ENCODE measurements at places on chromosomes 3 and 15.

DNA sequence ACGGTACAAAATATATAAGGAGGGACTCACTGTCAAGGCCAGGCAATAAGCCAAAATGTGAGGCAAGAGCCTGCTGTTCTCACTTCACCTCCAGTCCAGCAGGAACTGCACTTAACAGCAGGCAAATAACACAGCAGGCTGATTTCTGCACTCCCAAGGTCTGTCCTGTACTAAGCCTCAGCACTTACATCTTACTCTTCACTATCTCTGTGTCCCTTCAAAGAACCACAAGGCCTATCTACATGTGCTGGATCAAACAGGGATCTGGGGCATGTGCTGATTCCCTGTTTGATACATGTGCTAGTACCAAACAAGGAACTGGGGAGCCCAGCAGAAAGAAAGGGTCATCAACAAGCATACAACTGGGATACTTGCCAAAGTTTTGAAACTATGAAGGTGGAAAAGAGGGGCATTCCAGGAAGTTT, 22.2 kb downstream of the UACA start:
- DNase-seq = no peak

- DNase-seq = no peak
Measured at GRCh38 chr3:53253707-53254508, 1.9 kb downstream of the TKT start.

DNA sequence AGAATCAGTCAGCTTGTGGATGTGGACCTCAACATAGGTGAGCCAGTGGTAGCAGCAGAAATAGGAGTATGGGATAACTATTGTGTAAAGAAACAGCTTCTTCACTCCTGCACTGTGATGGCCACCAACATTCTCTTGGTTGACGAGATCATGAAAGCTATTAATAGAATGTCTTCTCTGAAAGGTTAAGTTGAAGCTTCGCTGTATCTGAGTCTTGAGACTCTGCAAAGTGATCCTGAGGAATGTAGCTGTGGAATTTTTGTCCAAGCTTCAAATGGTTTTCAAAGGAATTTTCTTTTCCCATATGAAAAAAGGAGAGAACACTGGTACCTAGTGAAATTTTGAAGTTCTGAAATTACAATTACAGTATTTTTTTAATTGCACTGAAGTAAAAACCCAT, 146.3 kb downstream of the GMNC start:
- DNase-seq = no peak

DNA sequence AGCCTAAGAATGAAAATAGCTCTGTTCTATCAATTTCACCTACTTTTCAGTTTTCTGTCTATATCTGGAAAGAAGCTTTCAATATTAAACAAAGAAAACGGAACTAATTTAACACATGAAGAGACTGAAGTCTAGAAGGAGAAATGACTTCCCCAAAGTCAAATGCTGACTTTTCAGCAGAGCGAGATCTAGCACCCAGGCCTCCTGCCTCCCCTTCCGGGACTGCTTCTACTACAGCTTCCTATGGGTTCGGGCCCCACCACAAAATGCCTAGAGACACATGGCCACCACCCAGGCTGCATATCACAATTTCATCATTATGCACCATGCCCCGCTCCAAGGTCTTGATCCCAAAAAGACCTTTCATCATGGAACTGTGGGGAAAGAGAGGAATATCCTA, 104.5 kb downstream of the SST start:
- no peak for DNase-seq

GRCh38 chr15:51348688-51349087, 7.2 kb downstream of the GLDN start:
- DNase-seq = no peak

DNA sequence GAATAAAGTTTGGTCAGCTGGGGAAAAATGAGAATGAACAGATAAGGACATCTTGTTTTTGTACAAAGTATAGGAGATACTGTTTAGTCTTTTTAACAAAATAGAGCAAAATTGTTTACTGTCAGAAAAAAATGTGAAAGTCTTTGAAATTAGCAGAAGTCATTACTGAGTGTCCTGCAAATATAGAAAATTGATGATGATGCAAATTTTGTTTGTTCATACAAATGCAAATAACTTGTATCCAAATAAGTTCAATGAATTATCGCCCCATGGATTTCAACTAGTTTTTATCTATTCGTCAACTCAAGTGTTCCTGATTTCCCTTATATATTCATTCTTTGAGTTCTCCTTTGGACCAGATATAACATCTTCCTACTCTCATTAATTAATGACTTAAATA, 378.0 kb upstream of the SGO1 start:
- DNase-seq = no peak

GRCh38 chr3:43024181-43024885, 45.2 kb downstream of the GASK1A start:
- peak; percentile 33 for DNase-seq

DNA sequence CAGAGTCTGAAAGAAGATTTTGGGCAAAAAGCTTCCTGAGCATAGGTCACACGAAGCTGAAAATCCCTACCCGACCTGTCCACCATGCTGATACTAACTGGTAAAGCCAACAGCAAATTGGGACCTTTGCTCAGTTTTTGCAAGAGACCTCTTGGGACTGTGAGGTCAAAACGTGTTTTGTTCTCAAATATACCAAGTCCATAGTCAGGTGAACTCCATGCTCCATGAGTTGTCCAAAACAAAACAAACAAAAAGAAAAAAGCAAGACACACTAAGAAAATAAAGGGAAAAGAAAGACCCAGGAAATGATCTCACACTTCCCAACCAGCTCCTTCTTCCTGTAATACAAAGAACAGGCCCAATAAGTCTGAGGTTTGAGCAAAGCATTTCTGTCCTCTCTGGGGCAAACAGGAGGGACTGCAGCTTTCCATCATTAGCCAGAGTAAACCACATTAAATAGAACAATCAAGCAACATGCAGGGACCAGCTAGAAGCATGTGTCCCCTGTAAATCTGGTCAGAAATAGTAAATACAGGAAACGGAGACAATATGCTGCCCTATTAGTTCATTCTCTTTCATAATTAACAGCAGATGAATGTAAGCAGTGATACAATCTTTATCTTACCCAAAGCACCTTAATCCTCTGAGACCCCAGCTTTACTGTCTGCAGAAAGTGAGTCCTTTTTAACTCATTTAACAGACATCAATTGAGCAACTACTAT, 125.0 kb upstream of the LIPC start:
- no peak for DNase-seq

GRCh38 chr3:53162672-53163443, 1.8 kb downstream of the PRKCD start:
- peak; percentile 37 for DNase-seq
